ENCODE measurements at places on chromosomes 6 and 20.
A peak's percentile ranks its signal among the peaks of the same experiment; 100 is the strongest.

- peak; percentile 49 for DNase-seq
Observed at GRCh38 chr20:14979453-14979986, 642.1 kb upstream of the FLRT3 start.

DNA sequence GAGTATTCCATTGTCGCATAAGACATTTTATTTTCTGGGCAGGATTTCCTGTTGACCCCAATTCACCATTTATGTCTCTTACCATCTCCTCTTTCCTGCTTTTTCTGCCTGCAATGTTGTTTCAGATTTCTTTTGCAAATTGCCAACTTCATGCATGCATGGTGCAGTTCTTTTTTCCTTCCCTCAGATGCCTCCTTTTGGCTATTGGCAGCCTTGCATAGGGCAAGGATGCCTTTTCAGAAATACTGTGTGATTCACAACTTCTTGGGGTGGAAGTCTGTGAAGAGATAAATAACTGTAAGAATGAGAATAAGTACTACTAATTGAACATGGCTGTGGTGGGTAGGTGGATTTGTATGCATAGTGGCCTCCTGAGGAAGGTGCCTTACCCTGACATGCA lies 116.7 kb downstream of the SOX4 start:
- peak; percentile 24 for DNase-seq

GRCh38 chr6:105326833-105327770 lies 75.8 kb downstream of the PREP start:
- no peak for DNase-seq

GRCh38 chr20:17963114-17963897 lies 5.3 kb downstream of the SNX5 start:
- no peak for DNase-seq

GRCh38 chr6:68724060-68724459 lies 89.0 kb downstream of the ADGRB3 start:
- DNase-seq, result no peak

- no peak for DNase-seq
Observed at GRCh38 chr20:52972965-52973819, 1.0 kb downstream of the TSHZ2 start.

DNA sequence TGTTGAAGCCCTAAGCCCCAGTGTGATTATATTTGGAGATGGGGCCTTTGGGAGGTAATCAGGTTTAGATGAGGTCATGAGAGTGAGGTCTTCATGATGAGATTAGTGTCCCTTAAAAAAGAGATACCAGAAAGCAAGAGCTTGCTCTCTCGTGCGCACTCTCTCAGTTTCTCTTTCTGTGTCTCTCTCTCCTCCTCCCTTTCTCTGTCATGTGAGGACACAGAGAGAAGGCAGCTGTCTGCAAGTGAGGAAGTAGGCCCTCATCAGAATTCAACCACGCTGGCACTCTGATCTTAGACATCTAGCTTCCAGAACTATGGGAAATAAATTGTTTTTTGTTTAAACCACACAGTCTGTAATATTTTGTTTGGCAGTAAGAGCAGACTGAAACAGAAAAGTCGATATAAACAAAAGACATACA lies 180.5 kb downstream of the IBTK start:
- peak; percentile 73 for DNase-seq

- no peak for DNase-seq
Observed at GRCh38 chr6:75624988-75625387, 23.3 kb downstream of the SENP6 start.

DNA sequence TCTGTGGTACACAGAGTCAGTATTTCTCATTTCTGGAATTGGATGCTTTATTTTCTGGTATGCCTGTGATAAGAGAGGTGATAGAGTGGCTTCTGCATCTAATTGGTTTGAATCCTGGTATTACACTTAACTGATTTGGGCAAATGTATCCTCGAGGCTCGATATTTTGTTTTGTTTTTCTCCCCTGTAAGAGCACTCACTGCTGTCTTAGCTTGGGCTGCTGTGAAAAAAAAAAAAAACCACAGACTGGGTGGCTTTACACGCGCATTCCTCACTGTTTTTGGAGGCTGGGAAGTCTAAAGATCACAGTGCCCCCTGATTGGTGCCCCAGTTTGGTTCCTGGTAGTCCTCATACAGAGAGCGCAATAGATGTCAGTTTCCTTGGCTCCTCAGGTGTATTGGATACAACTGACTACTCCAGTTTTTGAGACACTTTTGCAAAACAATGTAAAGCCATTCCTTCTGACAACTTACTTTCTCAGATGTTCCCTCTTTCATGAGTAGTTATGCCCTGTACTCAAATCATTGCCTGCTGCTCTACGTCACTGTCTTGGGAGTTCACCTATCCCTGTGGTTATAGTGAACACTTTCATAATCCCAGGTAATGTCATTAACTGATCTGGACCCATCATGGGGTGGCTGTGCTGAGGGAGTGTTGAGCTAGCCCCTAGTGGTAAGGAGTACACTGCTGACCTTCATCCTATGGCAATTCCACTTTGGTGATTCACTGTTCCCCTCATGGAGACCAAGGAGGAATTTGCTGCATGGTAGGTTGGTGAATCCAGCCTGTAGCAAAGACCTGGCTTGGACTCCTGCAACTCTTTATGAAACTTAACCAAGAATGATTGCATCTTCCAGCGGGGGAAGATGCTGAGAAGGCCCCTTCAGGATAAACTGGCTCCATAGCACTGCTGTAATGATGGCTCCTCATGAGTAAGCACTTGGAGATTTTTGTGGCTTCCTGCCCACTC lies 3.5 kb upstream of the ACAT2 start:
- no peak for DNase-seq

- no peak for DNase-seq
Observed at GRCh38 chr6:143000811-143001210, 55.8 kb upstream of the HIVEP2 start.

- DNase-seq, result no peak
Observed at GRCh38 chr6:136112262-136112661, 137.8 kb downstream of the MTFR2 start.

DNA sequence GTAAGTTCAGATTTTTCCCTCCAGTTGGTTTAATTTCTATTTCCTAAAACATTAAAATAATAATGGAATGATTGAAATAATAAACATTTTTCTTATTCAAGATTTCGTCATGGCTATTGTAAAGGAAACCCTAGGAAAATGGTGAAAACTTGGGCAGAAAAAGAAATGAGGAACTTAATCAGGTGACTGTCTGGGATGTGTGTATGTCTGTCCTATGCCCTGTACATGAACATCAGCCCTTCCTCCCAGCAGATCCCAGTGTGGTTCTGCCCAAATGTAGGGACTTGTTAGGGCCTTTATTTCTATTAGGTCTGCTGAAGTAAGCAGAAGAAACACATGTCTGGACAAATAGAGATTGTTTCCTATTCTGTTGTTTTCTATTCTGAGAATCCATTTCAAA lies 13.1 kb downstream of the RIOK1 start:
- no peak for DNase-seq

DNA sequence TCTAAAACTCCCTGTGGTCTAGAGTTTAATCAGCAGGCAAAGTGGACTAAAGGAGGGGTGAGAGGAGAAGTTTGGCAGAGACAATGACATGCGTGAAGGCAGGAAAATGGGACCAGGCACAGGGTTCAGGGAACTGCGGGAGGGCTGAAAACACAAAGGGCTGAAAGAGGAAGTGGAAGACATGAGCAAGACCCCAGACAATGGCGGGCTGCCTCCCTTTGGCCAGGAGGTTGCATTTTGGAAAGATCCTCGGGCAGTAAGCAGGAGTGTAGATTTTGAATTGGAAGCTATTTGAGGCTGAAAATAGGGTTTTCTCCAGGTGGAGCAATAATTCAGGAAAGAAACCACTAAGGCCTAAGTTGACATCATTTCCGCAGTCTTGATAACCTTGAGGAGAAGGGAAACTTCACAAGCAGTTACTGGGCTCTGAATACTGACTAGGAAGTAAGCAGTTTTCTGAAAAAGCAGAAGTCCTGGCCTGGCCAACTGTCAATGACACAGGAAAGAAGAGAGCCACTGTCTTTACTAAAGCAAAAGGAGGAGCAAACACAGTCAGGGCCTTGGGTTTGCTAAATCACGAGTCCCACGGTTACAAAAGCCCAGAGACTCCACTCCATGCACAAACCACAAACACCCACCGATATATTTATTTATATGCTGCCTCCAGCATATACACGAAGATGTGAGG lies 3.4 kb downstream of the LY86 start:
- no peak for DNase-seq

GRCh38 chr6:108302386-108302785 lies 7.5 kb downstream of the AFG1L start:
- DNase-seq, result no peak

GRCh38 chr6:116381000-116381399 lies 10.3 kb downstream of the DSE start:
- no peak for DNase-seq
